Hematopoietic multipotent progenitor cell (in vitro differentiated cells): ENCODE measurements at places on chromosomes 2 and 18. TPM values are rescaled to one million over a fixed set of nuclear protein-coding genes. Genes with fewer than 3 reads are reported as not detected.

GRCh38 chr18:62904396-62905285, 189.3 kb downstream of the PHLPP1 start:
- DNase-seq: no peak

DNA sequence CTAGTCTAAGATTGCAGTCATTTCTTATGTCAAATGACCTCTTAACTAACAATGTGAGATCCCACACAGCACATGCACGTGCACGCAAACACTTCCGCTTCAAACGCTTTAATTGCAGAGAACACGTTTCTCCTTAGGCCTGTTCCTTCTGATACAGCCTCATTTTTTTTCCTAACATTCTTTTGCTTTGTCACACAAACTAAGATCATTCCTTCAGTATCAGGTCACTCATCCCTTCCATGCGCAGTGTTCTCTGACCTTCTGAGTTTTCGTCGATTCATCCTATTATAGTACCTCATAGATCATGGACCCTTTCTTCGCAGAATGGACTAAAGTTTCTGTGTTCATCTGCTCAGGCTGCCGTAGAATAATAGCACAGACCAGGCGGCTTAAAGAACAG, 327.1 kb upstream of the CDH19 start:
- DNase-seq: no peak

DNA sequence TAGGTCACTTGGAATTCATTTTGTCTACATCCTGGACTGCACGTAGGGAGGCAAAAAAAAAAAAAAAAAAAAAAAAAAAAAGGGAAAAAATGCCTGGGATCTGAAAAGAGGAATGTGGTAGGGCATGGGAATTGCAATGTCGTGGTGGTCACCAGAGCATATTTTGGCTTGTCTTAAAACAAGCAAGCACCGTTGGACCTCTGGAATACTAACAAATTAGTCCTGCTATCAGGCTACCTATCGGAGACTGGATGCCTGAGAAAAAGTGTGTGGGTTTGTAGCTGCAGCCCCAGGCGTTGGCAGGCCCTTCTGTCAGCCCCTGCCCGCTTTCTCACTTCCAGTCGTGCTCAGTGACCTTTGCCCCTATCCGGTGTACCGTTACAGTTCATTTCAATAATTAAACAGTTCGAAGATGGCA, 588.5 kb upstream of the ZEB2 start:
- DNase-seq: no peak

- no peak for DNase-seq
Observed at GRCh38 chr2:69177063-69177771, 164.2 kb downstream of the ANTXR1 start.

GRCh38 chr2:192544371-192544955, 349.7 kb upstream of the TMEFF2 start:
- DNase-seq: no peak

DNA sequence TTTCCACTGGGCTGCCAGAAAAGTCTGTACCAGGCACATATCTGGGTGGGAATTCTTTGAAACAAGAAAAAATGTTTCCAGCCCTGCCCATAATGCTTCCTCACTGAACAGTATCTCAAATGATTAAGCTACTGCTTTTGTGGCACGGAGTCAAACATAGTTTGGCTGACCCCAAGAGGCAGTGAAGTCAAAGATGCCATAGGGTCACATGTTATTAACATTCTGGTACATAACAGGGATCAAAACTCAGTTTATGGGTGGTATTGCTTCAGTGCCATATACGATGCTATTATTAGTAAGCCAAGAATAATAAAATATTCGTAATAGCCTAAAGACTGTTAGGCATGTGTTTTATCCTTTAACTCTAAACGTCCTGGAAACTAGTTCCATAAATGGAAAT, 112.4 kb downstream of the FEZ2 start:
- no peak for DNase-seq

DNA sequence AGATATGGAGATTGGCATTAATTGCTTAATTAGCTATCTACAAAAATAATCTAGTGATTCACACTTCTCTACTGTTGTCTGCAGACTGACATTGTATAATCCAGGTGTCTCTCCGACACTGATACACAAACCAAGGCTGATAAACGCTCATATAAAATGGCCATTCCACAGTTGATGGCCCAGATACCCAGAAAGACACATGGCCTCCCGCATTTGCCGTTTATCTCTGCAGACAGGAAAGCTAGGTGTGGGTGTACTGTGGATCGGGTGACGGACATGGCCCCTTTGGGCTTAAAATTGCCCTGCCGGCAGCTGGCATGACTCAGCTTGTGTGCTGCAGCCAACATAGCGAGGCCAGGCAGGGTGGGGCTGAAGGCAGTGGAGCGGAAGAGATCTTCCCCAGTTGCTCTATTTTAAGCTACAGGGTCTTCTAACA, 18.5 kb downstream of the PMAIP1 start:
- peak; percentile 85 for DNase-seq

DNA sequence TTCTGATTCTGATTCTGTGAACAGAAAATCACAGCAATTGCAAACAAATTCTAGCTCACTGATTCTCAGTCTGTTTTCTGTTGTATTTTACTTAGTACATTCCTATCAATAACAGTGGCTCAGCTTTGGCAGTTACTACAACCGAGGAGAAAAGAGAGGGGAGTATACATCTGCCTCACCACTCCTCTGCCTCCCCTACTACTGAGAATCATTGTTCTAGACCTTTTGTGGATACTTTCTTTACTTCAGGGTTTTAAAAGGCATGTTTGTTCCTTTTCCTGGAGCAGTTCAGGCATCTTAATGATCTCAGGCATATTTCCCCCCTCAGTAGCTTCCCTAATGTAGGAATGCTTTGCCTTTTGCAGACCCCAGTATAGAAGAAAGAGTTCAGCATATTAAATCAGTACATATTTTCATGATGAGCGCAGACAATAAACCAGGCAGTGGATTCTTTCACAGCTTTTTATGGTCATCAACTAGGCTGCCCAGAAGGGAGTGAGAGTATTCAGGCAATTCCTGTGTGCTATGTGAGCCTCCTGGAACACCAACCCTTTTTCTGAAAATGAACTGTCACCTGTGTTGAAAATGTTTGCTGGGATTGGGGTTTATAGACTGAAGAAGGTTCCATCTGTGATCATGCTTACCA, 10.3 kb downstream of the STAMBP start:
- no peak for DNase-seq

- no peak for DNase-seq
Observed at GRCh38 chr2:71730785-71731383, 277.5 kb downstream of the DYSF start.

- no peak for DNase-seq
Observed at GRCh38 chr18:79866889-79867574, 69.3 kb downstream of the KCNG2 start.

- DNase-seq: no peak
Observed at GRCh38 chr2:88471083-88471942, 18.8 kb upstream of the FOXI3 start.

DNA sequence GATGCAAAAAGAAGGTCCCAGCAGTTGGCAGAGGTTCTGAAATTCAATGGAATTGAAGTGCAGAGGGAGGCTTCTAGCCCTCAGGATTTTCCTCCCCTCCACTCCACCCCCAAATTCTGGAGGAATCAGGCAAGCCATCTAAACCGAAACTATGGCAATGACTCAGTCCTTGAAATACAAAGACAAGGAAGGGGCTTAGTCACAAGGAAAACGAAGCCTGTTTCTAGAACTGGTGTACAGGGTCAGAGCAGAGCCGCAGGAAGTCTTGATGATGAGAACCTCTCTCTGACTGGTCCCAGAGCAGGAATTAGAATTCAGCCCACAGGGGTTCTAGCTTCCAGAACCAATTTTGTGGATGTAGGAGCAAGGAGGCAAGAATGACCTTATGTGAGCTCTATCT, 111.7 kb upstream of the SCN1A start:
- DNase-seq: no peak

DNA sequence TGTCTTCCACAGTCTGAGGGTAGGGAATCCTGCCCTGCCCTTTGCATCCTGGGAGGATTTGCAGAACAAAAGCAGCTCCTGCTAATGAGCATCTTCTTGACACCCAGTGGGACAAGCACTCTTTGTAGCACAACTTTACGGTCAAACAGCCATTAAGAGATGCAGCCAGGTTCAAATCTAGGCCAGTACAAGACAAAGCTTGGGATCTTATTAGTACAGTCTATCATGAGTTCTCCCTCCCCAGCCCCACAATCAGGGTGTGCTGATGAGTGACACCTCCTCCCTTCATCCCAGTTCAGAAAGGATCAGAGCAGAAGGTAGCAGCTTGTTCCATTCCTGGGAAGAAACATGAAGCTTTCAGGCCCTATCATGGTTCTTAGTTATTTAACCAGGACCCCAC, 41.9 kb downstream of the MARCO start:
- DNase-seq: no peak

GRCh38 chr2:219218217-219218731, 484 bp downstream of the ABCB6 start:
- no peak for DNase-seq

DNA sequence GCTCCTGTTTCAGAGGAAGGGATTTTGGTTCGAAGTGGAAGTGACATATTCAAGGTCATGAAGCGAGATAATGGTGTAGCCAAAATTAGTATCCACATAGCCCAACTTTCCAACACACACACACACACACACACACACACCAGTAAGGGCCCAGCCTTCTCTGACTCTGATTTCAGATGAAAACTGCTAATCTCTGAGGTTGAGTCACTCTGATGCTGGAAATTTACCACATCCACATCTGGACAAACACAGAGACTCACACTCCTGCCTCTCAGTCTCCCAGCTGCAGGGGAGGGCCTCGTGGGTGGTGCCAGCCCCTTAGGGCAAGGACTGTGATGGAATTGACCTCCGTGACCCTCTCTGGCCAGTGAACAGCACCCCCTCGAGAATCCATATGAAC, 29.0 kb upstream of the SLC35F6 start:
- DNase-seq: peak; percentile 18

- peak; percentile 64 for DNase-seq
Observed at GRCh38 chr2:168961450-168962229, 60.5 kb downstream of the G6PC2 start.

DNA sequence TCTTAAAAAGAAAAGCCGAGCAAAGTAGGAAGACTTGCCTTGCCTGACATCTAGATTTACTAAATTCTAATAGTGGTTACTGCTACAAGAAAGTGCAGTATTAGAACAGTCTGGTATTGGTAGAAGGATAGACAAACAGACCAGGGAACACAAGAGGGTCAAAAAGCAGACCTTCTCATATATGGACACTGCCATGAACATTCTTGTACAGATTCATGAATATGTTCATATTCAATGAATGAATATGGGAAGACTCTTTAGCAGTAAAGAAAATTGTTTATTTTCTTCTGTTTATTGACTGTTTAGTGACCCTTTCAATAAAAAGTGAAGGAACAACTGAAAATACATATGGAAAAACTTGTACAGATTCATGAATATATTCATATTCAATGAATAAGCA, 37.6 kb downstream of the DTNB start:
- DNase-seq: no peak

GRCh38 chr18:48803951-48804855, 146.6 kb downstream of the SMAD7 start:
- DNase-seq: no peak

GRCh38 chr2:220949466-220949865, 622.6 kb downstream of the EPHA4 start:
- no peak for DNase-seq

DNA sequence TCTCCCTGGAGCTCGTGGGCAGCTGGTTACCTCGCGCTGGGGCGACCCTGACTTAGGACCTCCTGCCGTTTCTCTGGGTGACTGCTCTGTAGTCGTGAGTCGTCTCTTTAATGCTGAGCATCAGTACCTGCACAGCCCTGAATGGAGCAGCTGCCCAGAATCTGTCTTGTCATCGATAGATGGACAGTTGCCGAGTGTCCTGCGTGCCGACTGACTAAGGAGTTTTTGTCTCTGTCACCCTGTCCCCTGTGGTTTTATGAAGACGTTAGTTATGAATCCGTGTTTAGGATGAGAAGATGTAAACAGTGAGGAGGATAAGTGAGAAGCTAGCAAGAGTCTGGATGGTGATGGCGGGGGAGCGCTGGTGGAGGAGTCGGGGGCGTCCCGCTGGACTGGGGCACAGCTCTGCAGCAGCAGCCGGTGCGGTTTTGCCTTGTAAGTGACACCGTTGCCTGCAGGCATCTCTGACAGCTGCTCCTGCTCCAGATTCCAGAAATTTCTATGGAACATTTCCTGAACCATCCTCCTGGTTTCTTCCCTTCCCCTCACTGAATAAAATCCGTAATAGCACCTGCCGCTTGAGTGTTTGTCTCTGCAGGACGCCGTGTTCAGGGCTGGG, 13.3 kb downstream of the AGAP1 start:
- DNase-seq: no peak

GRCh38 chr2:58740426-58740825, 499.3 kb upstream of the FANCL start:
- DNase-seq: no peak

- DNase-seq: no peak
Observed at GRCh38 chr2:75506101-75506697, 54.5 kb downstream of the EVA1A start.

GRCh38 chr2:241854342-241855244, 4.1 kb downstream of the PDCD1 start:
- no peak for DNase-seq

DNA sequence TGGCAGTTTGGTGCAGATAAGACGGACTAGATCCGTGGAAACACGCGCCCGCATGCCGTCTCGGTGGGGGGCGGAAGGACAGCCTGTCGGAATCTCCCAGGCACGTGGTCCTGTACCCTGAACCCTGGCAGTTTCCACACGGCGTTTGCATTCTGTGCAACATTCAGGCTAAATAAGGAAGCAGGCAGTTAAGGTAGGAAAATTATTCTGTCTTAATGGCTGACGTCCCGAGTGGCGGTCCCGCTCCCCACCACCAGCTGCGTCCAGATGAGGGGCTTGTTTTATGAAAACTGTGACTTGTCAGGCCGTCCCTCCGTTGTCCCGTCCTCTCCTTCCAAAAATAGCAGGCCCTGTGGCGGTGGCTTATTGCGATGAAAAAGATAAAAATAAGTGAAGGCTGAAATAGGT, 120.2 kb downstream of the NFATC1 start:
- no peak for DNase-seq

C2orf92 gene
- 5.1 TPM for total RNA-seq

SH3RF3 gene
- 0.54 TPM for total RNA-seq

PCARE gene
- under 0.01 TPM for total RNA-seq

PROC gene
- 1.1 TPM for total RNA-seq

PPP1R7 gene
- total RNA-seq: 11.3 TPM

CPLX4 gene
- total RNA-seq: not detected

CCDC93 gene
- 10.2 TPM for total RNA-seq

HJURP gene
- total RNA-seq: 1.9 TPM

TNFRSF11A gene
- total RNA-seq: 2.2 TPM

TCF4 gene
- 127 TPM for total RNA-seq
